ENCODE measurements at places on chromosomes 2 and 18.

GRCh38 chr2:177383935-177384334 lies 8.6 kb upstream of the AGPS start:
- DNase-seq: no peak

GRCh38 chr18:24726727-24727492 lies 266.5 kb downstream of the HRH4 start:
- DNase-seq: peak; percentile 22

DNA sequence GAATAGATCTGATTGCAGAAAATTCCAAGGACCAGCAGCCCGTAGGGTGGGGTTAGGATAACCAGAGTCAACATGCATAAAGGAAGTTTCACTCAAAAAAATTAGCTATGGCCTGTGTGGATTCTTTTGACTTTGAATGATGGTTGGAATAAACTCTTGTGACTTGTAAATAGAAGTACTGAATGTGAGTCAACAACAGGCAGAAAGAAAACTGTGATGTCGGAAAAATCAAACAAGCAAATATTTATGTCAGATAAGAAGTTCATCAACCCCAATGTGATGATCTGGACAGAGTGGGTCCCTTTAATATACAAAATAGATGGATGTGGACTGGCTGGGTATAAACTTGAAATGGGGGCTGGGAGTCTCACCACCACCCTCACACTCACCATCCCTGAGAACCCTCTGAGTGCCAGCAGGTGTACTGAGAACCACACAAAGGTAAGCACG lies 68.4 kb downstream of the TIMM21 start:
- no peak for DNase-seq

DNA sequence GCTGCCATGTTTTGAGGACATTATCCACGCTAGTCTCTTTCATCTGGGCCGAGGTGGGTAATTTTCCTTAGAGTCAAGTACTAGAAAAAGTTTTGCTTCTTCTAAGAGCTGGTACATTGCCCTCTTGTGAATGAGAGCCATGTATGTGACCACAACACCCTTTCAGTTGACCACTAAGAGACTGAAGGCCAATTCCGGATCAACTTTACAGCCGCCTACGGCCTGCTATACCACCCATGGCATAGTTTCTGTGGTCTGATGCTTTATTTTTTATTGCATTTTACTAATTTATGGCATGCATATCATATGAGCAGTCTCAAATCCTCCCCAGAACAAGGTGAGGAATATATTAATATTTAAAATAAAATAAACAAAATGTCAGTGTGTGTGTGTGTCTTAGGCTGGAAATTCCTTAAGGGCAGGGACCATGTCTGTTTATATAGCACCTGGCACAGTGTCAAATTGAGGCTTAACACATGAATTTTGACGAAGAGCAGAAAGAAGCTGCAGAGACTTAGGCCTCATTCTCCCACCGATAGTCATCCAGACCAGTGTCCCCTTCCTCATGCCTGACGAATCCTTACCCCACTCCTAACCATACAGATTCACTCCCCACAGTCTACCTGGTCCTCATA lies 35.4 kb downstream of the PSD4 start:
- no peak for DNase-seq

- DNase-seq: no peak
Observed at GRCh38 chr2:175854129-175854528, 147.9 kb downstream of the LNPK start.

DNA sequence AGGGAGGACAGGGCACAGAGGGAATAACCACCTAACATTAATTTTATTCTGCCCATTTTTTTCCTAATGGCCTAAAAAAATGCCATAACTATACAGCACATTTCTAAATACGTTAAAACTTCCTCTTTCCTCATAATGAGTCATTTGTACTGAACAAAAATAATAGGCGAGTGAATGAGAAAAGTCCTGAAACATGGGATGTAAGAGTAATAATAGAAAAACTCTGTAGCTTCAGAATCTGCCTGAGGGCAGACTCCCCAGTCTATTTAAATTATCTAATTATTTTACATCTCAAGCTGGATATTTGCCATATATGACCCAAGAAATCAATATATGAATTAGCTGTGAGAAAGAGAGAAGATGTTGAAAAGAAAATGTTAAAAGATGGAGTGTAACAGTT lies 285.1 kb downstream of the TMX3 start:
- DNase-seq: no peak

GRCh38 chr2:14635391-14635871 lies 2.9 kb downstream of the LRATD1 start:
- DNase-seq: no peak

DNA sequence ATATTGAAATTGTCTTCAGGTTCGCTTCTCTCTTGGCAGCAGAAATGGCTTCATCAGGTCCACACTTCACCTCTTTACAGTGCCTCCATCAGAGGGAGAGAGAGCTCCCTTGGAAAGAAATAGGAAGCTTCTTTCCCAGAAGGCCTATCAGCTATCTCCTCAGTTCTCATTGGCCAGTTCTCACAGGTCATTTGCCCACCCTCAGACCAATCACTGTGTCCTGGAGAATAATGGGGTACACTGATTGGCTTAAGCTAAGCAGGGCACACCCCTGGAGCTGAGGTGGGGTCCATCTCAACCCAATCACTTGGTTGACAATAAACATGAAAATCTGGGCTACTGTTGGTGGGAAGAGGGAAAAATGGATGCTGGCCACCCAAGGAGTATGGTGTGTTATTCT lies 5.2 kb downstream of the GNLY start:
- no peak for DNase-seq

Data from T-helper 1 cell (primary cell).